CD4-positive, alpha-beta T cell treated with Interleukin-6 for 4 hours (primary cell): ENCODE measurements at places on chromosomes 6 and 20.

- no peak for DNase-seq
Measured at GRCh38 chr6:167846997-167847606, 20.4 kb downstream of the AFDN start.

GRCh38 chr6:145534989-145535388 is 200.3 kb downstream of the EPM2A start:
- DNase-seq: no peak

- DNase-seq: no peak
Measured at GRCh38 chr6:475314-475713, 83.8 kb downstream of the IRF4 start.

GRCh38 chr6:138517635-138518034 is 18.3 kb upstream of the NHSL1 start:
- peak; percentile 70 for DNase-seq

DNA sequence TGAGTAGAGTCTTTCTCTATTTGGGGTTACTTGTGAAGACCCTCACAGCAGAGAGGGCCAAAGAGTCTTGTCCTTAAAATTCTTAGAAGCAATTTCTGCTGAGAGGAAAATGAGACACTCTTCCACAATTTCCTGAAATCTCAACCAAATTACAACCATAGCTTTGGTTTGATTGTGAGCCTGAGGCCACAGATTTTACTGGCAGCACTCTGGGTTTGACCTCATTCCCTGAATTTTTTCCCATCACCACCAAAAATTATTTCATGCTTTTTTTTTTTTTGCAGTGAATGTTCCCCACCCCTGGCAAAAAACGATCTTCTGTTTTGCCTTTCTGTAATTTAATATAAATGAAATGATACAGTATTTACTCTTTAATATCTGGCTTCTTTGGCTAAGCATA is 125.5 kb downstream of the THEMIS start:
- no peak for DNase-seq

DNA sequence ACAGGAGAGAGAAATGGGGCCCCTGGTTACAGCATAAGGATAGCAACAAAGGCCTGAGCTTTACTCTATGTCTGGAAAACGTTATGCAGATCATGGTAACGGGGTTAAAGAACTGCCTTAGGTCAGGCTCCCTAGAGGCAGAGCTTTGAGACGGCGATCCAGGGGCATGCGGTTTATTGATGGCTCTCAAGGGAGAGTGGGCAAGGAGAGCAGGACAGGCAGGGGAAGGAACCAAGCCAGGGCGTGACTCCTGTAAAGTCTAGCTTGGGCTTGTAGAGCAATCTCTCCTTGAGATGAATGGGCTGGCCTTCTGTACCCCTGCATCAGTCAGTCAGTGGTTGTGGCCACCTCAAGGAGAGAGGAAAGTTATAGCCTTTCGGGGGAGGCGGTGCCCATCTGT is 12.5 kb upstream of the FERMT1 start:
- no peak for DNase-seq

- no peak for DNase-seq
Measured at GRCh38 chr20:13424174-13424833, 203.2 kb downstream of the ISM1 start.
